Hematopoietic multipotent progenitor cell treated with erythropoietin and hydrocortisone succinate and interleukin-3 and kit ligand, for 15 days (in vitro differentiated cells): ENCODE measurements at places on chromosomes 5 and 9.

GRCh38 chr9:91426123-91426745, 2.6 kb upstream of the NFIL3 start:
- no peak for DNase-seq

DNA sequence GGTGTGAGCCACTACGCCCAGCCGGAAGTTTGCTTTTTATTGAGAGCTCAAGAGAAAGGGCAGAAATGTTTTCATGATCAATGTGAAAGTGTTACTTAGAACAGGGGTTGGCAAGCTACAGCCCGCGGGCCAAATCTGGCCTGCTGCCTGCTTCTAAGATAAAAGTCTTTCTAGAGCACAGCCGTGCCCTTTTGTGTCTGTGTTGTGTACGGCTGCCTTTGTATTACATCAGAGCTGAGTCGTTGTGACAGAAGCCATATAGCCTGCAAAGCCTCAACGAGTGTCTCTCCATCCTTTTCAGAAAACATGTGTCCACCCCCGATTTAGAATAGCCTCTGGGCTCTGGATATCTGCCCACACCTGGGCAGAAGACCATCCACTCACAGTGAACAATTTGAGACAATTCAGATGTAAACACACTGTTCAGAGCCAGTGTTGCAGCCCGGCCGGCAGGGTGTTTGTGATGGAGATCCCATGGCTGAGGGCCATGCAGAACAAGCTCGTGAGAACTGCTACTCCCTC, 28.8 kb downstream of the AK8 start:
- DNase-seq: peak; percentile 8

DNA sequence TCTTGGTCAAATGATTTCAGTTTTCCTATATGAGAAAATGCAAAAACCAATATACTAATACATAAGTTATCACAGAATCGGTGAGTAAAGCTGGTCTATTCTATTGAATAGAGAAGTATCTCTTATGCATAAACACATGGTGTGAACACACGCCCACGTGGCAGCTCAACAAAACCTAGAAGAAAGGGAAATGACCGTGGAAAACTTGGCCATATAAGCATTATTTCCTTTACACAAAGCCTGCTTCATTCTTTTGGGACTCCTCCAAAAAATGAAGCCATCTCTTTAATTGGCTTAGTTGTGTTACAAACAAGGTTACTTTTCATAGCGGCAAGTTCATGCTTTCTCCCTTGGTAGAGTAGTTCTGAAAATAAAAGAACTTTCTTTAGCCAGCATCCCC, 183.2 kb downstream of the TMEM161B start:
- DNase-seq: no peak

DNA sequence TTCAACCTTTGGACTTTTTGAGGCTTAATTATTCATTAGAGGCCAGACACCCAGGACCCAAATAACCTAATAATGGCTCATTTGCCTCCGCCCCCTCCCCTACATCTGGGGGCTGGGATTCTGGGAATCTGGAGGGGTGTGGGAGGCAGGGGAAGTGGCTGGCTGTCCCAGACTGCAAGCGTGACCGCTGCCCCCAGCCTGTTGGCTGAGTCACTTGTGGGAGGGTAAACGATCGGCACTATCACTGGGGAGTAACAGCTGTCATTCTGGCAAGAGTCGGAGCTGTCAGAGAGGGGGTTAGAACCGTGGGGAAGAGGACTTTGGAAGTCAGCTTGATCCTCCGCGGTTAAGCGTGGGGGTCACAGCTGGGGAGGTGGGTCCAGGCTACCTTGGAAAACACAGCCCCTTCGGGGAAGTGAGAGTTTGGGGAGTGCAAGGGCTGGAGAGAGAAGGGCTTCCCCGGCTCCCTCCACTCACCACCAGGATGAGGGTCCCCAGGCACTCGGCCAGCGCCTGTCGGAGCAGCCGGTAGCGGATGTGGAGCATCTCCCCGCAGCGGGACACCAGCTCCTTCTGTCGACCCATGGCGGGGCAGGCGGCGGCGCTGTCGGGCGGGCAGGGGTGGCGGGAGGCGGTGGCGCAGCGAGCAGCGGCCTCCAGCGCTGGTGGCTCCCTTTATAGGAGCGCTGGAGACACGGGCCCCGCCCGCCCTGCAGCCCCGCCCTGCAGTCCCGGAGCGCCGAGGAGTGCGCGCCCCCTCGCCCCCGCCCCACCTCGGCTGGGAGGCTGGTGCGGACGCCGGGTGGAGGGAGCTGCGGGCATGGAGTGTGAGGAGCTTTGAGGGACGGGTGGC, at the start of gene AQP3:
TSS of gene AQP3 (minus strand) at position 648 of the 853 bp plus-strand sequence. CDS start at position 585, 63 bp downstream.
- peak; percentile 78 for DNase-seq

DNA sequence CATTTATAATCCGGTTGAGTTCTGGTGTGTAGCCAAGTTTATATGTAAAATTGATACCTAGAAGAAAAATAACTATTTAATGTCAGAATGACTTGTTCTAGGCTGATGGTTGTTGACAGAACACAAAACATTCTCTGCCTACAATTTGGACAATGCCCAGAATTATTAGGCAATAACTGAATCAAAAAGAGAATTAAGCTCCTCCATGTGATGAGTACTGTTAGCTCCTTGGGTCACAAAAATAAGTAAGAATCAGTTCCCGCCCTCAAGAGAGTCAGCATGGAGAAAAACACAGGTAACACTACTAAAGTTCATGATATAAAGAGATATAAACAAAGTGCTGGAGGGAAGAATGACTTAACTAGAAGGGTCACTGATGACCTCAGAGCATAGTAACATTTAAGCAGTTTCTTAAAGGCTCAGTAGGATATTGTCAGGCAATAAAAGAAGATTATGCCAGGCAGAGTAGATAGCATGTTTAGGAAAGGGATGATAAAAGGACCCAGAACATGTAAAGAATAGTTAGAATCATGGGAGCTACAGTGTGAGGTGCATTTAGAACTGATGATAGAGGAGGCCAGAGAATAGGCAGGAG, 200.5 kb upstream of the ACTBL2 start:
- DNase-seq: no peak

DNA sequence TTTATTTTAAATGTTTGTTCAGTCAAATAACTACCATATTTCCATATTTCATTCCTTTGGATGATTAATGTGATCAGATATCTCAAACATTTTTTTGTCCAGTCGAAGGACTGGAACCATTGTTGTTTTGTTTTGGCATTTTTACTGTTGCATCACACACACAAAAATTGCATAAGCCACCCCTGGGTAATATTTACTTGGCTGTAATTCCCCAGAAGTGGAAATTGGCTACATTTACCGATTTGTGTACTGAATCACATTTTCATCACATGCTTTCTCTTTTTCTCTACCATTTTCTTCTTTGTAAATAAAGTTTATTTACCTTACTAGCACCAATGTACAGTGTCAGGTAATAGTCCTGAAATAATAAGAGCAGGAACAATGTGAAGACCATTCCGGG, 1729.7 kb upstream of the WWC1 start:
- DNase-seq: no peak

DNA sequence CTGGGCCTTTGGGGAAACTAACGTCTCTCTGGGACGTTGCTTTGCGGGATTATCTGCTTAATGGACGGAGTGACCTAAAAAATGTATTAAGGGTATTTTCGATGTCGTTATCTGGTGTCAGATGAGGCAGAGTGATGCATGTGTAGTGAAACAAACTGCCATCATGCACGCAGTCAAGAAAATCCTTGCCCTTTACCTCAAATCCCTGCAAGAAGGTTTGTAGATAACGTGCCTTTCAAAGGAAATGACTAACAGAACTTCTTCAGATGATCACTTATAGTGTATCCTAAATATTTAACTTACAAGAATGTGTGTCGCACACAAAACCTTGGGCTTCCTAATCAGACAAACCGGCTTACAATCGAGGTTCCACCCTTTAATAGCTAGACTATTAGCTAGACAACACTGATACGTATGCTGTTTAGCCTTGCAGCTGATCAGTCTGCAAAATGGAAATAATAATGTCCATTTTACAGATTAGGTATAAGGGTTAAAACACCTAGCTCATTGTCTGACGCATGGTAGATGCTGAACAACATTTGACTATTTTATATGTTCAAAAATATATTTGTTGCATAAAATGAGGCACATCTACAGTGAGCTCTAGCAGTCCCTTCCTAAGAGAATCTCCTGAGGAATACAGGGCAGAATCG, 541 bp upstream of the TBCA start:
- DNase-seq: no peak

DNA sequence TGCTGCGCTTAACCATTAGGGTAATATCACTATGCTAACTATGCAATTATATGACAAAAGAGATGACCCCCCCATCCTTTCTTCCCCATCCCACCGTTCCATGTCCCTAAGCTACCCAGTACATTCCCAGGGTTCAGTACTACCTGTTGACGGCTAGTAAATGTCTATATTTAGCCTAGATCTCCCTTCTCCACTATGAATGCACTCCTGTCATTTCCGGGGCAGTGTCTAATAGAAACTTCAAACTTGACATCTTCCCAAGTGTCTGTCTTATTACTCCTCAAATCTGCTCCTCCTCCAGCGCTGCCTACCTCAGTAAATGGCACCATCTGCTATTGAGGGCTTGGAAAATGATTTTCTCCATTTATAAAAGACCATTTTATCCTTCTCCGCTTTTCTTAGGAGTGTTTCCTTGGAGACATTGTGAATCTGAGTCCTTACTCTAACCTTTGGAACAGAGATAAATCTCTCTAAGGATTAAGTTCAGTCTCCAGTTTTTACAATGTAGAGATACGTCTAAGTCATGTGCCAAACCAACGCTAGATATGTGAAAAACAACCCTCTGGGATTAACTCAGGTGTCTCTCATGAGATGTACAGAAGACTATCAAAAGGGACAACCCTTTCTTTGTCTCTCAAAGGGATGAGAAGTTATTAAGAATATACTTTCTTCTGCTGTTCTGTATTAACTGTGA, 114.9 kb downstream of the BNC2 start:
- DNase-seq: no peak

DNA sequence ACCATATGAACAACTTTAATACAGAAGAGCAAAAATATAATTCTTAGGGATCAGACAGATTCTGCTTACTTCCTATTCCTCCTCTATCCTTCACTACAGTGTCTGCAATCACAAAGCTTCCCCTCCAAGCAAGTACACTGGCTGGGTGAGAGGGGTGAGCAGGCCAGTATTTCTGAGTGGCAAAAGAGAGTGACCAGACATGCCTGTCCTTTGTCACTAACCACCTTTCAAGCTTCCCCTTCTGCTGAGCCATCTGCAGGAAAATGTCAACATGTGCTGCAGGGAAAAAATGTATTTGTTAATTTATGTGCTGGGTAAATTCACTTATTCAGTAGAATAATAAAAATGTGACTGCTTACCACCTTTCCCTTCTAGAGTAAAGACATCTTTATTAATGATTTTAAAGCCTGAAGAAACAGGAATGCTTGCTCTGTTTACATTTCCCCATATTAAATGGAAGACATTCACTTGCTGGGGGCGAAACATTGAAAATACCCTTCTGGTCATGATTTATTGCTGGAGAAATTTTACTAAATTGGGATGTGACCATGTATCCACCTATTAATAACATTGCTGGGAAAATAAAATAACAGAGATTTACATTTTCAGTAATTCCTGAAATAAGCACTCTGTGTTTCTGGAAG, 84.9 kb downstream of the SPOCK1 start:
- no peak for DNase-seq

DNA sequence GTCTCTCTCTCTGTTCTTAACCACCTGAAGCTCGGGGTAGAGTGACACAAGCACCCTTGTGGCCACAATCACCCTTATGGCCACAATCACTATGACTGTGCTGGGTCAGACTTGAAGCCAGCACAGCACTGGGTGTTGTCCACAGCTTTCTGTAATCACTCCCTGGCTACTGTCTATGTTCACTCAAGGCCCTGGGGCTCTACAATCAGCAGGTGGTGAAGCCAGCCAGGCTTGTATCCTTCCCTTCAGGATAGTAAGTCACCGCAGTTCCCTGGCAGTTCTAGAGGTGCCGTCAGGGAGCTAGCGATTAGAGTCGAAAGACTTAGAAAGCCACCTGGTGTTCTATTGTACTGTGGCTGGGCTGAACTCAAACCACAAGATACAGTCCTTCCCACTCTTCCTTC, 44.2 kb downstream of the GDA start:
- DNase-seq: no peak

- DNase-seq: no peak
Observed at GRCh38 chr9:136851941-136852663, at the start of gene MAMDC4. TSS of gene MAMDC4 (plus strand) at chr9:136852346. CDS start at chr9:136852417, 71 bp downstream.

DNA sequence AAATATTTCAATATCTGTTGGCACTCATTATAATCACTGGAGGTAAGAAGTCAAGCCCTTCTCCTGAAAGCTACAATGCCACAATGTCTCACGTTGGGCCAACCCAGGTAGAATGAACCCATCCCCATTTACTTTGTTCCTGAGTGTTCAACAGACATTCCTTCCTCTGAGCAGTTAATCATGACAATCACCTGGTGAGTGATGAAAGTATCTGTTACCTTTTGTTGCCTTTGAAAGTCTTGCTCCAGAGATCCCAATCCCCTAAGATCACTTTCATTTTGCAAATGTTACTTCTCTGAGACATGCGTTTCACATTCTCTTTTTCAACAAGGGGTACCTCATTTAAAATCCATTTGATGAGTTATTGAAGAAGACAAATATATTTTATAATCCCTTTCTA, 49.3 kb upstream of the MSX2 start:
- no peak for DNase-seq

GRCh38 chr5:68505917-68506860, 290.6 kb downstream of the PIK3R1 start:
- no peak for DNase-seq

DNA sequence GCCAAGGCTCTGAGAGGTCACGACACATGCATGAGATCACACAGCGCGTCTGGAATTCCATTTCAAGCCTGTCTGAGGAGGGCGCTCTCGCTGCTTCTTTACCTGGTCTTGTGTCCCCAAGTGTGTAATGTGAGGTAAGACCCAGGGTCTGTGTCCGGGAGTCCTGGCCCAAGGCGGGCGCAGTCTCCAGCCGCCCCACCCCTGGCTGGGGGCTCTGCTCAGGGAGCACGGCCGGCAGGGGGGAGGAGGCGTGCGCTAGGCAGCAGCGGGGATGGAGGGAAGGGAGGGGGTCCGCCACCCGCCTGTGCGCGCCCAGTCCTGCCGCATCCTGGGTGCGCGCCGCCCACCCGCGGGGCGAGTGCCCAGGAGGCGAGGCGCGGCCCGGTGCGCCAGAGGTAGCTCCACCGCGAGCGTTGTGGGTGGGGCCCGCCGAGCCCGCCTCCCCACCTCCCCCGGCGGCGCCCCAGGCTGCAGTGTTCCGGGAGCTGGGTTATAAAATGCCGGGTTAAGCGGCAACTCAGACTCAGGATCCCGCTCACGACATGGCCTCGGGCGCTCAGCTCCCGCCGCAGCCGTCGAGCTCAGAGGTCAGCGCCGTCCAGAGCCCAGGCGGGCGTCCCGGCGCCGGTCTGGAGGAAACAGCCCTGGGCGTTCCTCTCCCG, at the start of gene CCNI2:
TSS of gene CCNI2 (plus strand) at position 473 of the 662 bp plus-strand sequence. CDS start at position 543, 70 bp downstream.
- no peak for DNase-seq

- no peak for DNase-seq
Observed at GRCh38 chr5:318931-319601, 2.4 kb upstream of the AHRR start.
